HL-60 (cell line): ENCODE measurements at places on chromosomes 7 and 10.

GRCh38 chr10:49356944-49357343, 38.9 kb downstream of the DRGX start:
- no peak for DNase-seq

GRCh38 chr10:71323407-71323806, 4.3 kb downstream of the SLC29A3 start:
- peak; percentile 32 for DNase-seq

- no peak for DNase-seq
These were observed 12.9 kb downstream of the NPFFR1 start for GRCh38 chr10:70270952-70271351.

DNA sequence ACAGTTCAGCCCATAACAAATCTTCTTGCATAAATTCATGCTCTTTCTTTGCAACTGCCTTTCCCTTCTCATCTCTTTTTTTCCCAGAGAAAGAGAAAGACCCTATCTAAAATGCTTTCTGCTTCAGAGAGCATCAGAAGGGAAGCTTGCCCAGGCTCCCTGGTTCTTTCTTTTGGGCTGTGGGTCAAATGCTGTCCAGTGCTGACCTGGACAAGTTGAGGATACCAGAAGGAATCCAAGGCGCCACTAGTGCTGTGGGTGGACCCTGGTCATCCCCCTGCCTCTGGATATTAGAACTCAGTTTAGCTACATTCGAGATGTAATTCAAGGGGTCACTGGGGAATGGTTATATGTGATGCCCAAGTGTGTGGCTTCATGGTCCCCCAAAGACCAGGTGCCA, 411.6 kb downstream of the RPS24 start:
- DNase-seq: no peak

- no peak for DNase-seq
These were observed 65.4 kb downstream of the GRID1 start for GRCh38 chr10:86300931-86301830.

DNA sequence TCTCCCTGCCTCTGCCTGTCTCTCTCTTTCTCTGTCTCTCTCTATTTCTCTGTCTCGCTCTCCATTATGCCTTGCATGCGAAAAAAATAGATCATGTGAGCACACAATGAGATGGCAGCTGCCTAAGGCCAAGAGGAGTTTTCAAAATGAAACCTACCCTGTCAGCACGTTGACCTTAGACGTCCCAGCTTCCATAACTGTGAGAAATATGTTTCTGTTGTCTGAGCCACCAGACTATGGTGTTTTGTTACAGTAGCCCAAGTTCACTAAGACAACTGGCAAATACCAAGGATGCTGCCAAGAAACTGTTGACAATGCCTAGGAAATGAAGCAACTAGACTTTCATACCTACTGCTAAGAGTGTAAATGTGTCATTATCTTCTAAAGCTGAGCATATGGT, 70.6 kb upstream of the PLXDC2 start:
- DNase-seq: no peak

GRCh38 chr7:11478882-11479281, 353.1 kb downstream of the THSD7A start:
- no peak for DNase-seq

GRCh38 chr7:24477398-24478136, 95.7 kb upstream of the PALS2 start:
- DNase-seq: no peak

- DNase-seq: no peak
These were observed 167.5 kb downstream of the PRKAG2 start for GRCh38 chr7:151709141-151710038.

- no peak for DNase-seq
These were observed 8.1 kb downstream of the CYP26A1 start for GRCh38 chr10:93081834-93082233.

DNA sequence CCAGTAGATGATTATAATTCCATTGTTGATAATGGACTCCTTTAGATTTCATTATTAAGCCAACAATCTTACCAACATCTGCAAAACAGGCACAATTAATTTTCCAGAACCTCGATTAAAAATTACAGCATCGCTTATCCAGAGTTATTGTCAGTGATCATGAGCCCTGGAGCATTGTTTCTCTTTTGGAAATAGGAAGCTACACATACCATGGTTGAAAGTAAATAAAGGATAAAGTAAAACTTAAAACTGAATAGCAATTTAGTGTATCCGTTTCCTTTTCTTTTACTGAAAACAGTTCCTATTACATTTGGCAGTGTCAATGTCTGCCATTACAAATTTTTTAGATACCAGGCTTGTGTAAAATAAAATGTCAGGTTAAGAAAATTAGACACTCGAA, 9.9 kb upstream of the HOXA2 start:
- DNase-seq: no peak

DNA sequence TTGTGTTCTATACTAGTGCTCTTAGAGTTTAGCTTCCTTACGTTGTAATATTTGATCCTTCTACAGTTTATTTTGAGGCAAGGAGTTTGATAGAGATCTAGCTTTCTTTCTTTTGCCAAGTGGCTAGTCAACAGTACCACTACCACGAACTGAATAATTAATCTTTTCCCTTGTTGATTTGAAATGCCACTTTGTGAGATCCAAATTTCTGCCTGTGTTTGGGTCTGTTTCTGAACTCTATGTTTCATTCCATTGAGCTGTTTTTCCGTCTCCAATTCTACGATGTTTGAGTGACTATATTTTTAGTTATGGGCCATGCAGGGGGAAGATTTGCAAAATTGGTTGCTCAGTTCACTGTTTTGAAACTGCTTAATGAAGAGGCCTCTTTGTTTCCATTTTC, 134.7 kb downstream of the KIAA1217 start:
- DNase-seq: no peak
